ENCODE measurements at places on chromosomes 2 and 18.
A peak's percentile ranks its signal among the peaks of the same experiment; 100 is the strongest.

DNA sequence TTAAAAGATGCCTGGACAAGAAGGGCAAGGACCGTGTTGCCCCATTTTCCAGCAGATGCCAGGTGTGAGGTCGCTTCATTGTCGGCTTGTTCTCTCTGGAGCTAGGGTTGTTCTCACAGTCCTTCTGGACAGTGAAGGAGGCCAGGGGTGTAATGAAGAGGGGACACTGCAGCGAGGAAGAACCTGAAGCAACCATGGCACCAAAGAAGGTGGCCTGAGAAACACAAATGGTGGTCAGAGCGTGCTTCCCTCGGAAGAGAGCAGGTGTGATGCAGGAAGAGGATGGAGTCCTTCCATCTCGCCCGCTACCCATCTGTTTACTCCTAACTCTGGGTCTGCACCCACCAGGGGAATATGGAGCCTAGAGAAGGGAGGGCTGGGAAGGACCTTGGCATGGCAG, 50.3 kb upstream of the TWIST2 start:
- no peak for DNase-seq

DNA sequence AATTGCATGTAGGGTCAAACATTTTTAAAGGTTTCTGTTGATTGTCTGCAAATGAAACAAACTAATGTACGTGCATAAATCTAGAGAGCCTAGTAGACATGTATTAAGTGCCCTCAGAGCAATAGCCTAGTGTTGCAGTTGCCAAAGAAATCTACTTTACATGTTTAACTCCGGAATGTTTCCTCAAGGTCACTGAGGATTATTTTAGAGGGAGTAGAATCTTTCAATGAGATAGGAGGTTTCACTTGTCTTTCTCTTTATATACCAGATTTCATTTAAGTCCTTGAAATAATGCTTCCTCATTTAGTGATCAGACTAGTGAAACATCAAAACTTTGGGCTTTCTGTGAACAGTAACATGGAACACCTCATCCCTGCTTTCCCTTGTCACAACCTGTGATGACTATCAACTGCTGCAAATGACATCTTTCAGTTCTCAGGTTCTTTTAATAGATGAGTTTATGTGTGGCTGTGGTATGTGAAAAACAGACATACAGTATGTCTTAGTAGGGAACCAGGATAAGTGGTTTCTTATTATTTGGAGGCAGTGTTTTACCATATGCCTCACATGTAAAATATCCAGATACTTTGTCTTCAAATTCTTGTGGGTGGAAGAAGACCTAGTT, 5.5 kb downstream of the UBE2E3 start:
- no peak for DNase-seq

- DNase-seq = peak; percentile 14
Measured at GRCh38 chr18:12092398-12093229, 1.0 kb upstream of the ANKRD62 start.

- no peak for DNase-seq
Measured at GRCh38 chr2:120631724-120632123, 103.9 kb upstream of the GLI2 start.

DNA sequence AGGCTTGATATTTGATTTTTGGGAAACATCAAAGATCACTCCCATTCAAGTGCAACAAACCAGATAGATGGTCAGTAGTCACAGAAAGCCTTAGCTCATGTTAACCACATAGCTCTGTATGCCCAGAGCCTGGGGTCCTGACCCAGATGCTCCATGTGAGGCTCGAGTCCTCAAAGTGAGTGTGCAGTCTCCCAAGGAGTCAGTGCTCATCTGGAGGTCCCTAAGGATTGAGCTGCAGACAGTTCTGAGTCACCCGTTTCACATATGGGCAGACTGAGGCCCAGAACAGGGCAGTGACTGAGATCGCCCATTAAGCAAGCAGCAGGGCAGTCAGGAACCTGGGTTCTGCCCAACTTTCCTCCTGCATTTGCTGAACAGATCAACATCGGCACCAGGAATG, 9.2 kb downstream of the TMEM37 start:
- DNase-seq = no peak

Measured in hematopoietic multipotent progenitor cell treated with erythropoietin and hydrocortisone succinate and interleukin-3 and kit ligand, for 8 days (in vitro differentiated cells).